ENCODE measurements at places on chromosomes 3 and 15.

GRCh38 chr15:92375057-92375456, 18.6 kb upstream of the ST8SIA2 start:
- DNase-seq = no peak

DNA sequence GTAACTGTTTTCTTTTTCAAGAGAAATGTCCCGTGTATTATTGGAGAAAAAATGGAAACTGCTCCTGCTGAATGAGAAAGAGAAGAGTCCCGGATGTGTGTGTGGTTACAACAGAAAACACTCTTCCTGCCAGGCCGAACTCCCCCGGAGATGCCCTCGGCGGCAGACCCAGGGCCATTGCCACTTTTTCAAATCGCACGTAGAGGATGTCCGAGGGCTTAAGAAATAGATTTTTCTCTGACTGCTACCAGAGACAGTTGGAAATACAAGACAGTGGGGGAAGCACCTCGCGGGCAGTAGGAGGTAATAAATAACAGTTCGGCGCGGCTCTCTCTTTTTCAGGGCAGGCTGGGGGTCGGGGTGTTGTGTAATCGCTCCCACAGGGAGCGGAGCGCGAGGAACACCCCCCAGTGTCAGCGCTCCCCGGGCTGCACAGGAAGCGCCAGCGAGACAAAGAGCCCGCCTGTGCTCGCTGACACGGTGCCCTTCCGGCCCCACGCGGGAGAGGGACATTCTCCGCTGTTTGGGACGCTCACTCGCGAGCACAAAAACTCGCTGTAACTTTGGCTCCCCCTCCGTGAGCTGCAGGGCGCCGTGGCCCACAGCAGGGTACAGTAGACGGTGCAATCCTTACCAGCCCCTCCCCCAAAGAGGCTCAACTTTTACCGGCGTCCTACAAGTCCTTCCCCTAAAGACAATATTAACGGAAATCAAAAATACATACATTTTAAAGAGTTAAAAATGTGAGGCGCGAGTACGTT, 1.1 kb downstream of the VGLL4 start:
- peak; percentile 61 for DNase-seq

DNA sequence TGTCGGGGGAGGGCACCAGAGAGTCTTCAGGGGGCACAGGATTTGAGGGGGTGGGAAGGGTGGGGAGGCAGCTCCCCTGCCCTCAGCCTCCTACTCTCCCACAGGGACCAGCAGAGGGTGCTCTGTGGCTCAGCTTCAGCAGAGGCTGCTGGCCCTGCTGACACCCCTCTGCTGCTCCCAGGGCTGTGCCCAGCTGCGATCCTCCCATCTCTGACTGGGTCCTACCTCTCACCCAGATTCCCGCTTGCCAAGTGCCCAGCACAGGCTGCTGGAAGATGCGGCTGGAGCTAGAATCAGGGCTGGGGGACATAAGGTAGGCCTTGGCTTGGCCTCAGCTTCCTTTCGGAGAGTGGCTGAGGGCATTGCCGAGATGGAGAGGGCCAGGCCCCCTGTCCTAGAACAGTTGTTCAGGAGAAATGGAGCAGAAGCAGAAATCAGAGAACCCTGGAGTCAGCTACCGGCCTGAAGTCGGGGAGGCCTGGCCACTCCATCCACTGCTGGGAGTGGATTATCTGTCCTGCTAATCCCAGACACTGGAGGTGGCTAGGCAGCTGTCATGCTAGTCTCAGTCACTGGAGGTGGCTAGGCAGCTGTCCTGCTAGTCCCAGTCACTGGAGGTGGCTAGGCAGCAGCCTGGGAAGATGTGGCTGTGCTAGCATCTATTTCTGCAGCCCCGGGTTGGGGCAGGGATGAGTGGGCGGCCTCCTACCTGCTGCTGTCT, 3.9 kb downstream of the GRM2 start:
- no peak for DNase-seq

DNA sequence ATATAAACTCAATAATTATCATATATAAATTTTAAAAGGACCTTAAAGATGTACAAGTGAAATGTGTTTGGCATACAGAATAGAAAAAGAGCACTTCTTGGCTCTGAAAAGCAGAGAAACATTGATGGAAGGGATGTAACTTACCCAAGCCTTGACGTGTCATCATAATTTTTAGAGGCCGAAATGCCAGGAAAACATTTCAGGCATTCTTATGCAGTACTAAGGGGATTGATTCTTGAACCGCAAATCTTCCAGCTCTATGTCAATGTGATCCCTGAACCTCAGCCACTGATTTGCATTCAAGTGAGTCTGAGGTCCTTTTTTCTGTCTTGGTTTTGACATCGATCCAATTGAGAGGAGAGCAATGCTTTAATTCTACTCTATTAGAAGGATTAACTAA, 97.8 kb downstream of the CLDN1 start:
- no peak for DNase-seq

GRCh38 chr3:42369832-42370231, 40.6 kb downstream of the LYZL4 start:
- DNase-seq = no peak

- peak; percentile 56 for DNase-seq
Measured at GRCh38 chr15:29774900-29775299, 47.4 kb downstream of the TJP1 start.

DNA sequence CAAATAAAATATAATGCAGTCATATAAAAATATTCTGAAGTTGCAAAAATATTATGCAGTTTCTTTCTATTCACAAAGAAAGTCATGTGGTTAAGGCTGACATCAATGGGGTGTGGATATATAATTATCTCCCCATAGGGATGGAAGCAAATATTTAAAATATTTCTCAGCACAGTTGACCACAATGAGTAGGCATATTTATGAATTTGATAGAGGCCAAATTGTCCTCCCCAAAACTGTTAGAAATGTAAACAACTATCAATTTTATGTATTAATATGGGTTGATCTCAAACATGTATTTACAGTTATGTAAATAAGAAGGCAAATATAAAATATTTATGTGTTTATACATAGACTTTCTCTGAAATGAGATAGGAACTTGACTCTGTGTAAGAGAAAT, 246.0 kb upstream of the CBLB start:
- no peak for DNase-seq

DNA sequence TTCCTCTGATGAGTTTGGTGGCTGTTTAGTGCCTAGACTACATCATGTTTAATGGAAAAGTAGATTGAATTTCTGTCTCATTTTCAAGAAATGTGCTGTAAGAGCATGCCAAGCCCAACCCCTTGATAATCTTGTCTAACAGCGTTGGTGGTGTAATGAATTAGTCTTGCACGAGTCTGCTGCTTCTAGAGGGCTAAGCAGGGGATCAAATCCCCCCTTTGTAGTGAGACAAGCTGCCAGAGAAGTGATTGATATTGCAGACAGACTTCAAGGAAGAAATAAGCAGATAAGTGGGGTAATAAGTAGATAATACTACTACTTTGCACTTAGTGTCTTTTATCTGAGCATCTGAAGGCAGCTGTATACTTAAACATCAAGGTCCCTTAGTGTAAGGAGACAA, 141.4 kb downstream of the TP63 start:
- no peak for DNase-seq

DNA sequence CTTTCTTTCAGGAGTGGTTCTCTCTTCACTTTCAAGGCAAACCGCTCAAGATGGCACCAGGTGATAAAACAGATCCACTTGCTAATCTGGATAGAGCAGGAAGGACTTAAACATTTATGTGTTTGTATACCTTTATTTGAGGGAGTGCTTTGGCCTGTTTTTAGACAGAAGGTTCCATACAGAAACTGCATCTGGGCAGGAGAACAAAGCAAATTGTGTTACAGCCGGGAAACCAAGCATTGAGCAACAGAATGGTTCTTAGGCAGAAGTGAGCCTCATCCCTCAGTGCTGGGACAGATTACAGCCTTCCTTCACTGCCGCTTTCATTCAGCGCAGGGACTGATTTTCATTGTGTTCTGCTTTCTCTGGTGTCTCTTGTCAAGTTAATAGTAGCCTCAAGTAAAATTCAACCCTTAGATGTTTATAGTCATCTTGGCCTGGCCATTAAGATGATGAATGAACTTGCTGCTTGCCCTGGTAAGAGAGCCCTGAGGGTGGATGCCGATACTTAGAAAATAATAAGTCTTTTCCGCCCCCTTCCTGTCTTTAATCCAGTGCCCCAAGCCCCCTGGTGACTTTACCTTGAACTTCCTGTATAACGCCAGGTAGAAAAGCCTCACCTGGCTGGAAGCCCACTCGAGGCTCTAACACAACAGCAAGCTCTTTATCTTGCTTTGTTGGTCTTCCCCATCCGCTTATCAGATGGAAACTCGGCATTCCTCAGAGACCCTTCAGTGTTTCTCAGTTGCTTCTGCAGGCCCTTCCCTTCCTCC, 168.0 kb upstream of the CTDSPL start:
- no peak for DNase-seq

GRCh38 chr15:66591322-66591862, 25.6 kb upstream of the LCTL start:
- DNase-seq = no peak

DNA sequence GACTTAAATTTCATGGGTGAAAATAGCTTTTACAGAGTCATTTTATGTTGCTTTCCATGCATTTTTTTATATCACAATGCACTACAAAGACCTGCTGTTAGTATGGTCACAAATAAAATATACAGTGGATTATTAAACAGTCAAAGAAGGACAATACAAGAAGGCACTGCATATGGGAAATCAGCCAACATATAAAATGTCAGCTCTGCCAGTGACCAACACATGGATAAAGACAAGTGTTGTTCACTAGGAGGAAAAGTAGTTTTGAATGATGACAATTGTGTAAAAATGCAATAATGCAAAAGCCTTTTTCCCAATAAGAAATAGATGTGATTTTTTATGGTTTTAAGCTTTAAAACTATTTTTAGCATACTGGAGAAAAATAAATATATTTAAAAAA, 425.3 kb upstream of the CBLB start:
- DNase-seq = no peak

DNA sequence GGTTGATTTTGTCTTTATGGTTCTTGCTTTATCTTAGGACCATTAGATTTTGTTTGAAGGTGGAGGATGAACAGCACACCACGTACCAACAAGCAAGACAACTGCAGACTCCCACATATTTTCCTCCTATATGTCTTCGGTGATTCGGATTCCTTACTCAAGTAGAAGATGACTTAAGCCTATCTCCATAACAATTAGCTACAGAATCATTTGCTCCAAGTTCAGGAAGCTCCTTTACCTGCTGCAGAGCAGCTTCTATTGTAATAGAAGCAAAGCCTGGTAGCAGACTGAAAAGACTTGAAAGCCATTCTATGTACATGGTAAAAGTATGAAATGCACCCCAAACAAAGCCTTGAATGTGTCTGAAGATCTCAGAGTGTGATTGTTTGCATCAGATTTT, 229.0 kb downstream of the SOX2 start:
- no peak for DNase-seq

- no peak for DNase-seq
Measured at GRCh38 chr15:66625974-66626373, 60.2 kb upstream of the LCTL start.

- DNase-seq = no peak
Measured at GRCh38 chr3:153285194-153285641, 123.2 kb downstream of the RAP2B start.

GRCh38 chr3:113276751-113277080, 65.4 kb downstream of the BOC start:
- DNase-seq = no peak

GRCh38 chr15:84987949-84988624, 6.4 kb downstream of the PDE8A start:
- no peak for DNase-seq

- no peak for DNase-seq
Measured at GRCh38 chr3:105877336-105877910, 8.6 kb upstream of the CBLB start.

- no peak for DNase-seq
Measured at GRCh38 chr3:119609301-119609700, 11.6 kb downstream of the PLA1A start.

GRCh38 chr3:4531478-4532025, 38.4 kb downstream of the ITPR1 start:
- no peak for DNase-seq

DNA sequence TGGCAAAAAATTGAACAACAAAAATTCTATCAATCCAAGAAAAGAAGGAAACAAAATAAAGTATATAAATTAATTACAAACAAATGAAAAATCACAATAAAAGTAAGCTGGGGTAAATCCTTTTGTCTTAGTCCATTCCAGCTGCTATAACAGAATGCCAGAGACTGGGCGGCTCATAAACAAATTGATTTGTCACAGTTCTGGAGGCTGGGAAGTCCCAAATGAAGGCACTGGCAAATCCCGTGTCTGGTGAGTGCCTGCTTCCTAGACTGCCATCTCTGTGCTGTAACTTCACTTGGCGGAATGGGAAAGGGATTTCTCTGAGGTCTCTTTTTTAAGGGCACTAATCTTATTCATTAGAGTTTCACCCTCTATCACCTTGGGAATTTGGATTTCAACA, 53.6 kb upstream of the RPL35A start:
- no peak for DNase-seq

- no peak for DNase-seq
Measured at GRCh38 chr15:77138167-77138522, 67.2 kb upstream of the TSPAN3 start.

- no peak for DNase-seq
Measured at GRCh38 chr15:90763366-90764099, 46.4 kb downstream of the BLM start.

GRCh38 chr3:30500666-30501399, 105.6 kb upstream of the TGFBR2 start:
- no peak for DNase-seq

GRCh38 chr15:66115568-66116206, 137.9 kb downstream of the MEGF11 start:
- DNase-seq = no peak

DNA sequence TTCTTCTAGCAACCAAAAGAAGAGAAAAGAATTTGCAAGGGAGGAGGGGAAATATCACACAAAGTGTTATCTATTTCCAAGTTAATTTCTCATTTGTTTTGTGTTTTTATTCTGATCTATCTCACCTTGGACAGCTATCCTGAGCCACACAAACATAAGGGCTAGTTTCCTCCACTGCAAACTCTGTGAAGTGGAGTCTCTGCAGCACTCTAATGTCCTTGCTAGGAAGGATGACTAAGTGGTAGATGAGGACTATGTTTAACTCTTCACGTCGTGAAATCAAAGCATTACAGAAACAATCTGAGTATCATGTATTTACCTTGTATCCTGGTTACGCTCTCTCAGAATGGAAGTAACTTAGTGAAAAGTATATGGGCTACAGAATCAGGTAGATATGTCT, 33.9 kb upstream of the CHRM5 start:
- no peak for DNase-seq

DNA sequence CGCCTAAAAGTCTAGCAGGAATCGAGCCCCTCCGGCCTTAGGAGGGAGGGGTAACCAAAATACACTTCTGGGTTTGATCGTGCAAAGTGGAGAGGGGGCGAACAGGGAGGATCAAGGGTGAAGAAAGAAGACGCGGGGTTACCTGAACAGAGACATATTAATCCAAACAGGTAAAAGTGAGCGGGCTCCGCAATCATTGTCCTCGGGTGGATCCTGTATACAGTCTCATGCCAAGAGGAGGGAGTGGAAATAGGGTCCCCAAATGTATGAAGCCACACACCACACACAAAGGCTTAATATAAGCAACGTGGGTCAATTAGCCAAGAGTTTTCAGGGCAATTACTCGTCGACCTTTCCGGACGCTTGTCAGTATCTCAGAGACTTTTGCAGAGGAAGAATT, 749.5 kb downstream of the ROBO1 start:
- no peak for DNase-seq

Measured in GM04504 (cell line).